ENCODE measurements at places on chromosomes 3 and 15.

- DNase-seq = no peak
Measured at GRCh38 chr3:183129243-183129642, 29.9 kb upstream of the MCCC1 start.

- DNase-seq = no peak
Measured at GRCh38 chr3:177517906-177518305, 320.6 kb upstream of the TBL1XR1 start.

GRCh38 chr3:55637906-55638638 is 151.0 kb upstream of the WNT5A start:
- no peak for DNase-seq

DNA sequence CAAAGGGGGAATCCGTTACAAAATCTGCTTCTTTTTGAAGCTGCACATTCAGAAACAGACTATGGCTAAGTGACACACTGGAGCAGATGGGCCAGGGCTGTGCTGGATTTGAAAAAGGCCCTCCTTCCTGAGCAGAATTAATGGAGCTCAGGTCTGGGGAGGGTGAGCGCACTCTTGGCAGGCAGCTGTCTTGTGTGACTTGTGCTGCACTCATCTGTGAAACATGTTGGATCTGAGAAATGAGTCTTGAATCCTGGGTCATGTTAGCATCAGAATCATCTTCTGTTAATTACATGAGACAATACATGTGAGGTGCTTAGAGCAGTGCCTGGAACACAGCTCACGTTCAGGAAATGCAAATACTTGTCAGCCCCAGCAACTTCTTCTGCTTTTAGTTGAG is 219.6 kb downstream of the THSD4 start:
- DNase-seq = no peak

DNA sequence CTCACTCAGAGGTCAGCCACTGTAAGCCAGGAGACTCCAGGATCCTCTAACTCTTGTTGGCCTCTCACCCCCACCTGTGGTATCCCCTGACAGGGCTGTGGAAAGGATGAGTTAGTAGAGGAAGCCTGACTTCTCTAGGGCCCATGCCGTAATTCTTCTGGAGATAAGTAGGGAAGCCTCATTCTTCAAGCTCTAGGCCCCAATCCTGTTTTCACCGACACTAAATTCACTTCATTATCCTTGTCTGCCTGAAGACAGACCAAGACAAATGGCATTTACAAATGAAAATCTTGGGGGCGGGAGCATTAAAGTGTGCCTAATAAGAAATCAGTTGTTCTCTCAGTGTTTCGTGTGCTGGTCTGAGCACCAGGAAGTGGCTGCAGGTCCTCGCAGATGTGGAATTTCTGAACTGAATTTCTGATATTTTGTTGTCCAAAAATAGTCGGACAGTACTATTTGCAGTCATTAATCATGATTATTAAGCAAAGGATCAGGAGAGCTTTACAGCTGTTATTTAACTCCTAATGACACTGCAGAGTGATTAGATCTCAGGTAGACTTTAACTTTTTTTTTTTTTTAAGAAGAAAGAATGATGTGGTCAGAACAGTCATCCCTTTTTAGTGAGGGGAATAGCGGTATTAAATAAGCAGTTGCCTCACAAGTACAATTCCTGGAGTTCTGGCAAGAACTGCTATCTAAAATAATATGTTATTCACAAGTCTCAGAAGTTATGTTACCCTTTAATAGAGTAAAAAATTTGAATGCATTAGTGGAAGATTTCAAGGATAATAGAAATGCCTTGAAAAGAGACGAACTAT is 58.4 kb downstream of the RBMS3 start:
- DNase-seq = no peak

GRCh38 chr15:90886291-90886614 is 1.9 kb downstream of the FES start:
- DNase-seq = no peak

GRCh38 chr3:106329521-106329920 is 460.7 kb upstream of the CBLB start:
- no peak for DNase-seq
